ENCODE measurements at places on chromosomes 3 and 15. TPM values are rescaled to one million over a fixed set of nuclear protein-coding genes. Genes with fewer than 3 reads are reported as not detected.

Gene DPPA2
- total RNA-seq = not detected

Gene CAMK2N2
- 0.16 TPM for total RNA-seq

Gene EHHADH
- total RNA-seq = 4.1 TPM

Gene ARNT2
- total RNA-seq = 1.3 TPM

Gene TBC1D2B
- 44.6 TPM for total RNA-seq

Gene STRIT1
- total RNA-seq = not detected

Gene ATP13A4
- total RNA-seq = 1.3 TPM

Gene CDCP1
- 5.5 TPM for total RNA-seq

Gene LRRC2
- total RNA-seq = under 0.01 TPM

Gene LNP1
- 3.9 TPM for total RNA-seq

Gene LRRFIP2
- 45.7 TPM for total RNA-seq

Gene STX19
- total RNA-seq = not detected

Gene POTEB2
- not detected for total RNA-seq

Gene STRA6
- total RNA-seq = 0.79 TPM

Gene SCN11A
- total RNA-seq = not detected

Gene C2CD4A
- not detected for total RNA-seq

Gene GOLGA6L10
- 1.1 TPM for total RNA-seq

Gene SERPINI1
- 6.1 TPM for total RNA-seq

Gene LSMEM2
- total RNA-seq = not detected

Gene PPP2R3A
- total RNA-seq = 9.6 TPM

Gene CHL1
- total RNA-seq = 16.2 TPM

Gene SLC6A1
- not detected for total RNA-seq

Gene CD96
- under 0.01 TPM for total RNA-seq

Gene CLDN16
- total RNA-seq = not detected

Gene CFAP100
- not detected for total RNA-seq

All from bronchial smooth muscle cell (primary cell).